ENCODE measurements at places on chromosomes 1 and 21.

DNA sequence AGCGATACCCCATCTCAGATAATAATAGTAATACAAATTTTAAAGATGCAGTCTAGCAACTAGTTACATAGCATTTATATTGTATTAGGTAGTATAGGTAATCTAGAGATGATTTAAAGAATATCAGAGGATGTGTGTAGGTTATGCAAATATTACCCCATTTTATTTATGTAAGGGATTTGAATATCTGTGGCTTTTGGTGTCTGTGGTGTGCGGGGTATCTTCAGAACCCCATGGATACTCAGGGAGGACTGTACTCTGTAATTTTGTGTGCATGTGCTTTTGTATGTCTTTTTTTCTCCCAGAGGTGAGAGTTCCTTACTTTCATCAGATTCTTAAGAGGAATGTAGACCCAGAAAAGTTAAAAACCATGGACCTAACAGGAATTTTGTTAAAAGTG is 12.8 kb downstream of the RNF2 start:
- DNase-seq = no peak

DNA sequence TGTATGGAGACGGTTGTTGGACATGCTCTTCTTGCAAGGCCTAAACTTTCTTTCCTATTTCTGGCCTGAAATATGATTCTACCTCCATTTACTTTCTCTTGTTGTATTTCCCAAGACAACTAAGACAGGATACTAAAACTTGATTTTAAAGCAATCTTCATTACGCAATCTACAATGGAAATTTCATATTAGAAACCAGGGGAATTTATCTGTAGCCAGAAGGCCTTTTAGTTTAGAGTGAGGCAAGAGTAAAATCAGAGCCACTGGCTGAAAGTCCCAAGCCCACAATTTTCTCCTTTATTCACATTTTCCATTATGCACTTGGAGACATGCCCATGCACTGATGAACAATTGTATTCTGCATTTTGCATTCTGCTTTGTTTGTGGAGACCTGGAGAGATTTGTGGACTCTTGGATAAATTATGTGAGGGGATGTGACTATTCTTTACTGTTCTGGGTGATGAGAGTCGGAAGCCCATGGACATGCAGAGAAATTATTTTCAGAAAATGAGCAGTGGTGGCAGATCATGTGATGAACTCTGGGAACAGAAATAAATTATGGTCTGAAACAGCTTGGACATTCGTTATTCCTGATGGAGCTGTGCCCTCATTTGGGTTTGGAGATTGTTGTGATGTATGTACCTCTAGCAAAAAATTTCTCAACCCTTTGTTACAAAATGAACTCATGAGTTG is 336.8 kb downstream of the SEC16B start:
- DNase-seq = no peak

DNA sequence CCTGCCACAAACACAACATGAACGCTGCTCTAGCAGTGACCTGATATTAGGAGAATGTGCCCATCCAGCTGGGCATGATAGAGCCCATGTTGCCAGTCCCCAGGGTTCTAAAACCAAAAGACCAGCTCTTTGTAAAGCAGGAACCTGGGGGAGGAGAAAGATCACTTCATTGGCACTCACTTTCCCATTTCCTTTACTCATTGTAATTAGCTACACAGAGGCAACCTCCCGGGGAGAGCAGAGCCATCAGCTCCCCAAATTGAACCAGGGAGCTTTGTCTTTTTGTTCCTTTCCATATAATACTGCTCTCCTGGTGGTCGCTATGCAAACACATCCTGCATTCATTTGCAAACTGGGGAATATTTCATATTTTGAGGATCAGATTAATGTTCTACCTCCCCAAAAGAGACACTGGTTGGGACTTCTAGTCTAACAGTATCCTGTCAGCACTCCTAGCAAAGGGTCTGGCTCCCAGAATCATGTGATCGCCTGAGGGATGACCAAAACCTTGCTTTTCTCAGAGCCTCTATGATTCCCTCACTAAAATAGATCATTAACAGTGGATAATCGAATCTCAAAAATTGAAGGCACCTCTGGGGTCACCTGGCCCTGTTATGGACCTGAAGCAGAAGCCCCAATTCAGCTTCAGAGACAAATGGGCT is 76.7 kb upstream of the CD1D start:
- DNase-seq = no peak

DNA sequence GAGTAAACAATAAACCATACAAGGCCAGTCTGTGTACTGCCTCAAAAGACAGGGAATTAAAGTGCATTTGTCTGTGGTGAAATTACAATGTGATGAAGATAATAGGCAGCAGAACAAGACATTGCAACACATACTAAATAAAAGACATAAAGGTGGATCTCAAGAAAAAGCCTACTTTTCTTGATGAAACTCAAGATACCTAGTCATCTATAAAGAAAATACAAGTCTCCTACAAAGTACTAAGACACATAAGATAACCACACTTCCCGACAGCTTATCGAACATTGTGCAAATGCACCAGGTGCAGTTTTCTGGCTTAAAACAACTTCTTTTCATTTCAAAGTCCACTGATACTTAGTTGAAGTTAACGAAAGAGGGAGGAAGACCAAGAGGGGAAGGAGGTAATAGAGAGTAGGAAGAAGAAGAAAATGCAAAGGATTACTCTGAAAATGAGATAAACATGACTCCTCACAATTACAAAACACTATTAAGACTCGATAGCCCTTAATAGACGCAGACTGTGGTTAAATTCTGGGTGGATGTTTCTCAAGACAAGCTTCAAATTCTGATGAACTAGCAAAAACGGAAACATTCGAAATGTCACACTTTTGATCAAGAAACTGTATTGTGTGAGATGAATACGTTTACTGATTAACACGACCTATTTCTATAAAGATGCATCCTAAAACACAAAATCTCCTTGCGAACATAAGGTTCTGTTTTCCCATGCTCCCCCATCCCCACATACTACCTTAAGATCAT is 2.0 kb downstream of the HNRNPR start:
- DNase-seq = no peak

DNA sequence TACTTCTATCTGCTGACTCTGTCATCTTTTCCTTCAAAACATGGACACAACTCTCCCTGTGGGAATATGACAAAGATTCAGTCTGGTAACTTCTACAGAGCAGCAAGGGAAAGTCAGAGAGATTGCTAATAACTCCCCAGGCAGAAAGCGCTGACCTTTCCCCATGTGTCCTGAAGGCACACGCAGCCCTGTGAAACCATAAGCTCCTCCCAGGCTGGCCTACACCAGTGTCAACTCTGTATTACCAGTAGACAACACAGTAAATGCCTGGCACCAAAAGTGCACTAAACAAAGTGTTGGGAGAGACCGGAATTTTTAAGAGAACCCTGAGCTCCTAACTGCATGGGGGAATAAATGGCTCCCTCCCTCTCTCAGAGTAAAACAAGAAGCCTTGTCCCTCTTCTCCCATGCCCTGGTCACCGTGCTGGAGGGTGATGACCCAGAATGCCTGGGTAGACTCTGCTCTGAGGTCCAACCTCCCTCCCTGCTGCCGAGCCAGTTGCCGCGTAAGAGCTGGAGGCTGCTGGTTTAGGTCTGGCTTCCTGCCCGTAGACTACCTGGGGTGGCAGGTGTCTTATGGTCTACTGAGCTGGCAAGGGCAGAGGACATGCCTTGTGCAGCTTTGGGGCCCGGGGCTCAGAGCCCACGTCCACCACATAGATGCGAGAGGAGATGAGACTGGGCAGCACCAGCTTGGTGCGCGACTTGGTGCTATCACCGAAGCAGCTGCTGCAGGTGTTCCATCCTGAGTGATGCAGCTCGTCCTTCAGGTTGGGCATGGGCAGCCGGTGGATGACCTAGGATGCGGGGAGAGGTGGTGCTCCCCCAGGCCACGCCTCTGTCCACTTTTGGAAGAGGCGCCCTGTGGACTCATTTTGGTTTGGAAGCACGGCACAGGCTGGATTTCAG is 3.9 kb downstream of the SELENBP1 start:
- DNase-seq = no peak

GRCh38 chr1:6503884-6504602 is 12.6 kb upstream of the PLEKHG5 start:
- no peak for DNase-seq

DNA sequence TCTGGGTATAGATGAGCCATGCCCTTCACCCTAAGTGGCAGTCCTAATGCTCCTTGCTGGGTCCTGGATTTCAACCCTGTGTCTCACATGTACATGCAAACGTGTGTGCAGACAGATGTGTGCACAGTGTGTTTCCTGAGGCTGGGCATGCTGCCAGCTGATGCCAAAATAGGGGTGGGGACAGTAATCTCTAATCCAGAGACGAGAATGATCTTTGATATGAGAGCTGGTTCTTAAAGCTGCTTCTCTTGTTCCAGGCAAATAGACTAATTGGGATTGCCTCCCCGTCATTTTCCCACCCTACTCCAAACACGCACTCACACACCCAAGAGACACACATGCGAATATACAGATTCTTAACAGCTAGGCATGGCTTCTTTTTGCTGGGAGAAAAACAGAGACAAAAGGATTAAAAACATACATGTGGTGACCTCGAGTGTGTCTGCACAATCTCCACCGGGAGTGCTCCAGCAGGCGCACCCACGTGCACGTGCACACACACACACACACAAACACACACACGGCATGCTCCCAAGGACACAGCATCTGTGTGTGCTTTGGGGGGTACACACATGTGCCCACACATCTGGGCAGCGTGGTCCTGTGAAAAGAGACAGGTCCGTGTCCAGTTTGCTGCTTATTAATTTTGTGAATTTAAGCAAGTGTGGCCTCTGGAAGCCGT is 102.1 kb upstream of the ZBTB40 start:
- DNase-seq = no peak
